NCI-H2171 (cell line): ENCODE measurements at places on chromosomes 3 and 15.
A peak's percentile ranks its signal among the peaks of the same experiment; 100 is the strongest.

DNA sequence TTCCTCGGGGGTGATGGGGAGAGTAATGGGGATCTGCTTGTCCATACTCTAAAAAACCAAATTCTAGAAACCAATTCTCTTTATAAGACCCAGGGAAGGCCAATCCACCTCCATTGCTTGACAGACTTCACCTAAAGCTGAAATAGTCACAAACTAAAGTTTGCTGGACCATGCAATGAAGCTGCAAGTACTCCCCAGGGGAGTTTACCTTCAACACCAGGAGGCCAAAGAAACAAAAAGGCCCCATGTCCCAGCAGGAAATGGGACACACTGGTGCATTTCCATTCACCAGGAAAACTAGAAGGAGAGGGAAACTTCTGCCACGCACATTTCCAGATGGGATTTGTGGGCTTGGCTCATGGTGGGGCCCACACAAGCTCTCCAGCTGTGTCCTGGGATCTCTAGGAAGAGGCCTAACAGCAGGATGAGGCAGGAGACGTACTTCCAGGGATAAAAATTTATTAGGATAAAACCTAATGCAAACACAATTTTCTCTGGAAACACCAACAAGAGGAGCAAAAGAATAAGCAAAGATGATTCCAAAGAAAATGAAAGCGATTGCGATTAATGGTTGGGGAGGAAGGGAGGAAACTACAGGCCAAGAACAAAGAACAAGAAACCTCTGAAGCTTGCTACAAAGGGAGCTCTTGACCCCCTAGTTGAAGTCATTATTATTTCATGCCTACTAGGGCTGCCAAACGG is 238.0 kb upstream of the LRTM1 start:
- DNase-seq: no peak

GRCh38 chr3:61863579-61863978 is 302.2 kb downstream of the PTPRG start:
- DNase-seq: no peak

- DNase-seq: no peak
Observed at GRCh38 chr15:25062551-25063430, 108.0 kb downstream of the SNRPN start.

DNA sequence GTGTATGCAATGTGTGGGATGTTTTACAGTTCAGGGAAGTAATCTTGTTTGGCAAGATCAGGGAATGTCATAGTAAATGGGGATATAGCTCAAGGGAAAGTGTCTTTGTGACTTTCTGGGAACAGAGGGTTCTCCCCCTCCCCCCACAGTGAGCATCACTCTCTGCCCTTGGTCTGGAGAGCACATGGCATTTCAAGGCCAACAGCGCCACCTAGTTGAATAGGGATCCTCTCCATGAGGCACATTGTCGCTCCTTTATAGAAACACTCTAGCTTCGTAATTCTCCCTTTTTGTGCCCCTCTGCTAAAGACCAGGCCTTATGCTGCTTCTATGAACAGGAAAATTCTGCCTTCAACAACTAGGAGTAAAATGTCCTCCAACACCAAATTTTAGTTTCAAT is 37.1 kb upstream of the ARNT2 start:
- DNase-seq: peak; percentile 4

GRCh38 chr15:57517030-57517671 is 74.6 kb upstream of the MYZAP start:
- no peak for DNase-seq

GRCh38 chr15:54594115-54594514 is 602.6 kb downstream of the RSL24D1 start:
- no peak for DNase-seq

- no peak for DNase-seq
Observed at GRCh38 chr3:154398084-154398967, 31.7 kb downstream of the GPR149 start.

GRCh38 chr15:39124553-39125171 is 456.2 kb upstream of the THBS1 start:
- DNase-seq: no peak

DNA sequence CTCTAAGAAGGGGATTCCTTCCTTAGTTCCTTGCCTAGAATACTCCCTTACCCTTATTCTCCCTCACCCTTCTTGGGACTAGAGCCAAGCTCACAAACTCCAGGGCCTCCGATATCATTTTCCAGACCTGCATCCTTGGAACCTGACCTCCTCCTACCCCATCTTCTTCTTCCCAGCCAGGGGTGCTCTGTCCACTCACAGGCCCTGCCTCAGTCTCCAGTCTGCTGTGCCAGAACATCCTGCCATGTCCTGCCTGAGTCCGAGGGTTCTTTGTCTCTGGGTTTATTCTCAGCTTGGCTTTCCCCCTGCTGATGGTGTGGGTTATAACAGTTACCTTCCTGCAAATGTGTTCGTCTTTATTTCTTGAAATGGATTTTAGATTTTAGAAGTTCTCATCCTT is 59.9 kb upstream of the MCF2L2 start:
- DNase-seq: no peak

- DNase-seq: no peak
Observed at GRCh38 chr15:67085818-67086636, 20.6 kb downstream of the SMAD3 start.

DNA sequence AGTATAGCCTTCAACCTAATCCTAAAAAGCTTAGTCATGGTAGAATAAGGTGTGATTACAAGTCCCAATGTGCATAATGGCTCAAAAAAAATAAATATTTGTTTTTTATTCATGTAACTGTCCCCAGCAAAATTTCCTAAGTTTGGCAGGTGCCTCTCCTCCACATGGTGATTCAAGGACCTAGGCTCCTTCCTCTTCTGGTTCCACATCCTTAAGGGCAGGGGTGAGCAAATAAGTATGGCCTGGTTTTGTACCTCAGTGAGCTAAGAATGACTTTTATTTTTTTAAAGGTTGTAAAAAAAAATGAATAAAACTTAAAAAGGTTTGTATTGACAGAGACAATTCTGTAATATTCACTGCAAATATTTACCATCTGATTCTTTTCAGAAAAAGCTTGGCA is 343.5 kb upstream of the UBE2E2 start:
- no peak for DNase-seq

DNA sequence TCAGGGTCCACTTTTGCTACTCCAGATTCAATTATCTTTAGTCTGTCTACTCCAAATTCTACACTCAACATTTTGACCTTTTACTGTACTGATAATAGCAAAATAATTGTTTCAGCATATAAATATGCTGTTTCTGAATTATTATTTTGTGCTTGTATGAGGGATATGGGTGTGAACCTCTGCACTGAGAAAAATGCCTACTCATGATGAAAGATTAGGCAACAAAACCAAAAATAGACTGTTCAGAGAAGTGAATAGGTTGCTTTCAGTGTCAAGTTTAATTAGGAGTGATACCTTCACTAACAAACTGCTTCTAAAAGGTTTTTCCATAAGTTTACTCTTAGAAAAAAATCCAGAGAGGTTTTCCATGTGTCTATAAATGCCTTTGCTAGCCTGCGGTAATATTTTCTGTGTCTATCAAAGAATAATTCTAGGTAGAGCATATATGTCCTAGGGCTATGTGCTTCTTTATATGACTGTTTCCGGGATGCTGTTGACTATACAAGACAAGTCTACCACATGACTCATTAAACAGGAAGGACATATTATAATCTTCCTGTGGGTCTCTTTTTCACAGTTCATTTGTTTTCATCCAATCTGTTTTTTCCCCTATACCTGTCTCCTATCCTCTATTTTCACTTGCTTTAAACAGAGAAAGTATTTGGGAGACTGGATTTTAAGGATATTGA is 218.5 kb upstream of the TTC14 start:
- DNase-seq: no peak

GRCh38 chr3:111506435-111506834 is 35.6 kb upstream of the CD96 start:
- DNase-seq: no peak

DNA sequence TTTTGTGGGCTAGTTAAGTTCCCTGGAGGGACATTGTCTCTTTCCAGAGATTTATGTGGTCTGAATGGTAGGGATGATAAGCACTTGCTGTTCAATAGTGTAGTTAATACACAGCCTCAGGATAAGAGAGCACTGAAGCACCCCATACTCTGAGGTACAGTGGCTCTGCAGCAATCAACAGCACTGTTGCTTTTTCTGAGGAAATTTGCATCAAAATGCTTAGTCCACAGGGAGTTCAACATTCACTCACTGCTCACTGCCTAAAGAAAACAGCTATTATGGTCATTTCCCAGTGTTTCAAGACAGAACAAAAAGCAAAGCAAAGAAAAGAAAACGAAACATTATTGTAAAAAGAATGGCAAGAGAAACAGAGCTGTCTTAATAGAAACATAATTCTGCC is 441.9 kb downstream of the PLOD2 start:
- DNase-seq: no peak

- DNase-seq: no peak
Observed at GRCh38 chr15:70761931-70762468, 1.4 kb downstream of the UACA start.

DNA sequence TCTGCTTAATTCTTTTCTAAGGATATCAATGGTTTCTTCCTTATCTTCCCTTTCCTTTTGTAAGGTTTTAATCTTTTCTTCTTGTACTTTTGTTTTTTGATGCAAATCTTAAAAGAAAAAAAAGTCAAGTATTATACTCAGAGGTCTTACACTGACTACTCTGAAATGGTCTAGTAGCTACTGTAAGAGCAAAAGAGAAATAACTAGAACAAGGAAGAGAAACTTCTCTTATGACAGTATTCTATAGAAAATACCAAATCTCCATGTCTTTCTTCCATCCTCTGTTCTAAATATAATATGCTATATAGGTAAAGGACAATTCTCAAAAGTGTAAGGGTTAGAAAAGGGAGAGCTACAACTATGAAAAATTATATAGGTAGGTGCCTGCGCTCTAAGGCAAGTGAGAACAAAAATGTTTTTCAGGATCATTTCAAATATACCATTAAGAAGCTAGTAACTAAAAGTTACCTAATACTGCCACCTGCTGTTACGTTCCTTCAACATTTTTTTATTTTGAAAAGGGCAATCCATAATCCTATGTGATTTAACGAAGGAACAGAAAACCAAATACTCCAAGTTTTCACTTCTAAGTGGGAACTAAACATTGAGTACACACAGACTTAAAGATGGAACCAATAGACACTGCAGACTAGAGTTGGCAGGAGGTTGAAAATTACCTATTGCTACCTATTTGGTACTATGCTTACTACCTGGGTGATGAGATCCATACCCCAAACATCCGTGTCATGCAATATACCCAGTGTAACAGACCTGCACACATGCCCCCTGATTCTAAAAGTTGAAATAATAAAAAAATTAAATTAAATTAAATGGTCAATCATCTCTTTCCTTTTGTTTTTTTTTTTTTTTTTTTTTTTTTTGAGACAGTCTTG is 36.7 kb downstream of the CIP2A start:
- peak; percentile 55 for DNase-seq

GRCh38 chr3:17967111-17967510 is 224.7 kb upstream of the TBC1D5 start:
- DNase-seq: no peak

GRCh38 chr15:66766282-66767230 is 64.5 kb downstream of the SMAD6 start:
- DNase-seq: no peak

DNA sequence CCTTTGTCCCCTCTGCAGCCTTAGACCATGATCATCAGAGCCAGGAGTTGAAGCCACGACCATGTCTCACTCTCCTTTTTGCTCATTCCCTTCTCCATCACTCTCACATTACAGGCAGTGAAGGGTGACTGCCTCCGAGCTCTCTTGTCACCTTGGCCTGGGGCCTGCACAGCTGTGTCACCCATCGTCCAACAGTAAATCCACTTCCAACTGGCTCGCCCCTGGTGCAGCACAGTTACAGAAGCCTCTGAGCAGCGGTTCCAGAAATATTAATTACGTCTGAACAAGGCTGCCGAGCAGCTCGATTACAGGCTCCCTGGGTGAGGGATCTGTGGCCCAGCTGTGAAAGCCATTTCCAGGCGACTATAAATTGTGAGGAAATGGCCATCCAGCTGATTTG is 528.2 kb downstream of the NR2F2 start:
- DNase-seq: no peak

GRCh38 chr3:43364926-43365325 is 78.6 kb downstream of the SNRK start:
- no peak for DNase-seq

DNA sequence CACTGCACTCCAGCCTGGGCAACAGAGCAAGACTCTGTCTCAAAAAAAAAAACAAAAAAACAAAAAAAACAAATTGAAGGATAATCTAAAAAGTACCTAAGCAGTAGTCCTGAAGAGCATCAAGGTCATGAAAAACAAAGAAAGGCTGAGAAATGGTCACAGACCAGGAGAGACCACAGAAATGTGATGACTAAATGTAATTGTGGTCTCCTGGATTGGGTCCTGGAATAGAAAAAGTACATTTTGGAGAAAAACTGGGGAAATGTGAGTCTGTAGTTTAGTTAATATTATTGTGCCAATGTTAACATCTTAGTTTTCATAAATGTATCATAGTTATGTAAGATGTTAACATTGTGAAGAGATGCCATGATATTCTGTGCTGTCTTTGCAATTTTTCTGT is 267.5 kb upstream of the NR2E3 start:
- DNase-seq: no peak

GRCh38 chr3:107965136-107965655 is 125.6 kb downstream of the CD47 start:
- DNase-seq: no peak

- no peak for DNase-seq
Observed at GRCh38 chr3:67653425-67654098, 850 bp downstream of the SUCLG2 start.

- DNase-seq: no peak
Observed at GRCh38 chr3:32843510-32844321, 25.9 kb downstream of the TRIM71 start.

GRCh38 chr3:179250803-179251476 is at the start of gene KCNMB3:
Gene KCNMB3 (minus strand): TSS chr3:179251114. CDS start chr3:179250990, 124 bp downstream.
- DNase-seq: no peak

- no peak for DNase-seq
Observed at GRCh38 chr3:31645256-31645655, 112.5 kb downstream of the STT3B start.

DNA sequence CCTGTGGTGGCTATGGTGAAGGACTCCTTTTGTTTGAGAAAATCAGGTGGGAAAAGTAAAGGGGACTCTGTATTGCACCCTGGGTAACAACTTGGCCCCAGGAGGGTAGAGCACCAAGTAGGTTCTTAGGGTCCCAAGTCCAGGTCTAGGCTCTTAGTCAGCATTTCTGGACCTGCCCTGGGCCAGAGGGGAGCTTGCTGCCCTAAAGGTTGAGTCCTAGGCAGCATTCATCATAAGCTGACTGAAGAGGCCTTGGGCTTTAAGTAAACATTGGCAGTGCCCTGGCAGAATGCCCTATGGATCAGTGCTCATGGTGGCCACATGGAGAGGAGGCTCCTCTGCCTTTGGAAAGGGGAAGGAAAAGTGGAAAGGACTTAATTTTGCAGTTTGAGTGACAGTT is 268.5 kb upstream of the CTNNB1 start:
- DNase-seq: no peak
